ENCODE measurements at places on chromosomes 4 and X.

DNA sequence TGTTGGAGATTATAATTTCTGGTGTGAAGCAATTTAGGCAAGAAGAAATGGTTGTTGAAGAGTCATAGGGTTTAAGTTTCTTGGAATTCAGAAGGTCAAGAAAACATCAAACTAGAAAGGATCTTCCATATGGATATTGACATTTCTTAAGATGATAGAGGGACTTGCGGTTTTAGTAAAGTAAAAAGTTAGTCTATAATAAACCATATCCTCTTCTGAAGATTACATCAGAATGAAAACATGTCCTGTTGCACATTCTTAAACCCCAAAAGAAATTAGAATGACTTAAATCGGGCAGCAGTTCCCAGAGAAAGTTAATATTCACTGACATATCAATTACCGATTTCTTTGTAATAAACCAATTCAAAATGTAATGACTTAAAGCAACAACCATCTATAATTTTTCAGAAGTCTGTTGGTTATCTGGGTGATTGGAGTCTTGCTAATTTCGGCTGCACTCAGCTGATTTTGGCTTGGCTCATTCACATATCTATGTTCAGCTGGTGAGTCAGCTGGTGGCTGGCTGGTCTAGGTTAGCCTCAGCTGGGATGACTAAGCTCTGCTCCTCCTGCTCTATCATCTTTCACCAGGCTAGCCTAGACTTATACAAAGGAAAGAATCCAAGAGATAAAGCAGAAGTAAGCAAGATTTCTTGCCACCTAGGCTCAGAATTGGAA is 24.4 kb upstream of the DYNLT3 start:
- no peak for DNase-seq

DNA sequence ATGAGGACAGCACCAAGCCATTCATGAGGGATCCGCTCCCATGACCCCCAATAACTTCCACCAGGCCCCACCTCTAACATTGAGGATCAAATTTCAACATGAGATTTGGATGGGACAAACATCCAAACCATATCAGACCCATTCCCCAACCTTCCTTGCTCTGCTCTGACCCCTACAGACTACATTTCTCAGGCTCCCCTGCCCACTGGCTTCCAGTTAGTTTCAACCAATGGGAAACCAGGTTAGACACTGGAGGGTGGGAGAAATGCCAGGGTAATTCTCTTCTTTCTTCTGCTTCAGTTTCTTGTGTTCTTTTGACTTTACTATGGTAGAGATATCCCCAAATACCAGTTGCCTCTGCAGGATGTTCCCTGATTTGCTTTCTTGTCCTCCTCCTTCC is 125.7 kb downstream of the CLCN4 start:
- no peak for DNase-seq

DNA sequence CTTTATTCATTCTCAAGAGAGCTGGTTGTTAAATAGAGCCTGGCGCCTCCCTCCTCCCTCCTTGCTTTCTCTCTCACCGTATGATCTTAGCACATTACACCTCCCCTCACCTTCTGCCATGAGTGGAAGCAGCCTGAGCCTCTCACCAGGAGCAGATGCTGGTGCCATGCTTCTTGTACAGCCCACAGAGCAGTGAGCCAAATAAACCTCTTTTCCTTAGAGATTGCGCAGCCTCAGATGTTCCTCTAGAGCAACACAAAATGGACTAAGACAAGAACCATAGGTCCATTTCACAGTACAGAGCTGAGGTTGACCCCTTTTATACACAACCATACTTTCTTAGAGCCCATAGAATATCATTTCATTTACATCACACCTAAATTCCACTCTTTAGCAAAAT is 10.1 kb upstream of the TMEM144 start:
- DNase-seq = no peak

GRCh38 chrX:46630141-46630540 is 56.6 kb downstream of the CHST7 start:
- no peak for DNase-seq

DNA sequence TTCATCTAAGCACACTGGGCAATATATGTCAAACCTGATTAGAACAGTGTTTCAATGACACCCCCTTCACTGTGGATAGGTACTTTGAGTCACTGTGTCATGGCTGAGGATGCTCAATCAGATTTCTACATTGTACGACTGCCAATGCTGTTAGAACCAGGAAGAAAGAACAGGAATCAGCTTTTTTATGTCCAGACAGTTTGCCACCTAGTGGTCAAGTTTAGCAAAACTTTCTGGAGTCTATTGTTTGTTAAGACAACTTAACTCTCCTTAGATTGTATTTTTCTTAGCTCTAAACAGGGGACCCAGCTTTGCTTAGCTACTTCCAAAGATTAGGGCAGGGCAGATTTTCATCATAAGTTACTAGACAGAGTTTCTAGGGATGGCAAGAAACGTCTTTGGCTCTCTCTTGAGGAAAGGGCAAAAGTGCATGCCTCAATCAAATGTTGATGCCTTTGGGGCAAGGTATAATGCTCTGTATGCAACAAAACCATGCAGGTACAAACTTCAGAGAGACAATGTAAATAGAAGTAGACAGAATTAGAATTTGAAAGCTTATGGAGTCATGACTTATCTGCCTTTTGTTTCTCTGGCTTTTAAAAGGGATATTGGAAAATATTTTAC is 40.5 kb upstream of the BMP3 start:
- no peak for DNase-seq

DNA sequence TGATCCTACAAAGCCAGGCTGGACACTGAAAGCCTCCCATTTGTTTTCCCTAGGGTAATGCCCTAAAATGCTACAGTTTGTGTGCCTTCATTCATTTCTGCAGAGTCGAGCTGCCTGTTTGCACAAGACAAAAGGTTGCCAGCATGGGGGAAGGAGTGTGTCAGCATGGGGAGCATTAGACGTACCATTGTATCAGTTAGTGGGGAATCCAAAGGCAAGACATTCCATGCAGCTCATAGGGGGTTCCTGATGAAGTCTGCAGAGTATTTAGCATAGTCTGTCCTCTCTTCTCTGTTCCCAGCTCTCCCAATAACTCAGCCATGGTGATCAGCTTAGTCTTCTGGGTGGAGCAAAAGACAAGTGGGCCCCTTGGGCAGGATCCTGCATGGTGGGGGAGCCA is 276.9 kb upstream of the PCDH7 start:
- DNase-seq = no peak

DNA sequence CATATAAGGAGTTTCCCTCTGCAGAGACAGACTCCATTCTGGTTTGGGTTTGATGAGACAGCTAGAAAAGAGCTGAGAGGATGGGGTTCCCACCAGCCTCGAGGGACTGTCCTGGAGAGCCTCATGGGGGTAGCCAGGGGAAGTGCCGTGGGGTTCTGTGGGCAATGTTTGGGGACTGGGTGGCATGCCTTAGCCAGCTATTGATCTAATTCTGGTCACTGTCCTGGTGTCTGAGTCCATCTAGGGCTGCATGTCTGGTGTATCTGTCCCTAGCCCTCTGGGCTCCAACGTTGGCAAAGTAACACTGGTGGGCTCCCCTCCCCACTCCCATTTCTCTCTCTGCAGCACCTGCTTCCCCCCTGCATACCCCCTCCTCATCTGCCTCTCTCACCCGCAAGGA is 135.4 kb downstream of the SMIM20 start:
- no peak for DNase-seq

DNA sequence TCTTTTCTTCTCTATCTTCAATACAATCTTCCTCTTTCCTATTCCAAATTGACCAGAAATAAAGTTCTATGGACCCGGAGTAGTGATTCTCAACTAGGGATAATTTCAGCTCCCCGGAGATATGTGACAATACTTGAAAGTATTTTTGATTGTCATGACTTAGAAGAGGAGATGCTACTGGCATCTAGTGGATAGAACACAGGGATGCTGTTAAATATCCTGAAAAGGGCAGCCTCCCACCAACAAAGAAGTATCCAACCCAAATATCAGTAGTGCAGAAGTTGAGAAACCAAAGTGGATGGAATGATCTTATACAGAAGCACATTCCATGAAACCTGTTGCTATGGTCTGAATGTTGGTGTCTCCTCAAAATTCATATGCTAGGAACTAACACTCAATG is 65.7 kb upstream of the NDST3 start:
- DNase-seq = no peak

- no peak for DNase-seq
Measured at GRCh38 chr4:109810552-109811387, 4.8 kb upstream of the GAR1 start.

DNA sequence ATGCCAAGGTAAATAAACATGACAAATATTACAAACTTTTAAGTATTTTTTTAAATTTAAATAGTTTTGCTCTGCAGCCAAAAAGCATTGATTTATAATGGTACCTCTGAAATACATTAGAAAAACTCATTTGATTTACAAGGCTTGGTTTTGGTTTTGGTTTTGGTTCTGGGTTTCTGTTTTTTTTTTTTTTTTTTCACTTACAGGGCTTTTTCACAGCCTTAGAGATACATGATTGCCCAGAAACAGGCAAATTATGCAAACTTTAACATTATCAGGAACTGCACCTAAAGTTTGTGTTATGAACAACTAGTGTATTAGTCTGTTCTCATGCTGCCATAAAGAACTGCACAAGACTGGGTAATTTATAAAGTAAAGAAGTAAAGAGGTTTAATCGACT is 196.4 kb upstream of the DDX53 start:
- no peak for DNase-seq

GRCh38 chr4:186067757-186068385 is 1.1 kb upstream of the TLR3 start:
- DNase-seq = no peak

DNA sequence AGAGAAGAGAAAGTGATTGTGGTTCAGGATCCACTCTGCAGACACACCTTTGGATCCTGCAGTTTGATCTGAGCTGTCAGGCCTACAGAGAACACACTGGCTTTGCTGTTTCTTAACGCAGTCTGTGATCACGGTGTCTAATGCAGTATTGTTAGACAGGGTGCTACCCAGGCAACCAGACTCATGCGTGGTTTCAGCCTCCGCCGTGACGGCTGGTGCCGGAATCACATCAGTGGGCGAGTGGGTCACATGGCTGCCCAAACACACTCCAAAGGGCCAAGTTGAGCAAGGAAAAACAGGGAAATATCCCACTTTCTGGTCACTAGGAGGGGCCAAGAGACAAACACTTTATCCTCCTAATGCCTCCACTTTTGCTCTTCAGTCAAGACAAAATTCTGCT is 27.5 kb downstream of the CCDC149 start:
- DNase-seq = no peak

DNA sequence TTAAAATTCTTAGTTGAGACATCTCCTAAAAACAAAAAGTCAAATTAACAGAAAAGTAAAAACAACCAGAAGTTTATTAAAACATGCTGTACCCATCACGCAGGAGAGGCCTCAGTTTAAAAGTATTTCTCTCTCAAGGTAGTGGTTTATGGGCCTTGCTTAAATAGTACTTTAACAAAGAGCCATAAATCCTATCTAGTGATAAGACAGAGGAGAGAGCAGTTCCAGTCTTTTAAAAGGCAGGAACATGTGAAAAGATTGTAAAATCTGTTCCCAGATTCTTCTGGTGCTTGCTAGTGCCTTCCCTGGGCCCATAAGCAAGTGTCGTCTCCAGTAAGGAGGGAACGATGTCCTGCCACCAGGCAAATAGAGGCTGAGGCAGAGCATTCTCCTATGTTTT is 476.3 kb upstream of the ADGRL3 start:
- no peak for DNase-seq

- no peak for DNase-seq
Measured at GRCh38 chrX:69121321-69122000, 43.8 kb downstream of the PJA1 start.

GRCh38 chr4:168853770-168854169 is 156.3 kb downstream of the CBR4 start:
- no peak for DNase-seq

- no peak for DNase-seq
Measured at GRCh38 chrX:100405424-100405823, 4.6 kb downstream of the PCDH19 start.
